Epithelial cell of prostate (primary cell): ENCODE measurements at places on chromosomes 16 and 17.

- no peak for DNase-seq
Observed at GRCh38 chr16:27818246-27818645, 245.3 kb downstream of the GSG1L start.

GRCh38 chr17:74729866-74730265 lies 7.2 kb upstream of the RAB37 start:
- DNase-seq, result no peak

DNA sequence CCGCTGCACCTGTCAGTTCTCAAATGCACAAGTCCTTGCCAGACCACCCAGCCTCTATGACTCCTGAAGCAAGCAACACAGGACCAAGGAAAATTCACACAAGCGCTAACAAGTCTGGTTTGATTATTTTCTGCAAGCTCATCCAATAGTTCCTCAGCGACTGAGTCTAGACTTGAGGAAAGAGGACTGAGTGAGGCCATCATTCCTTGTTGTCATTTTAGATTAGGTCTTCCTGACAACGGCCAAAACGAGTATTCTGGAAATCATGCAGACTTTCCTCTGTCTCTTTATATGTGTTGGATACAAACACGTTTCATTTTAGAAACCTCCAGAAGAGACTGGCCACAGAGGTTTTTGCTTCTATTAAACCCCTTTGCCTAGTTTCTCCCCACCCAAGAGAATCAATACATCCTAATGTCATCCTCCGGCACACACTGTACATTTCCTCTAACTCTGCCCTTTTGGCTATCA lies 561 bp downstream of the CCDC47 start:
- DNase-seq, result no peak

GRCh38 chr16:63323722-63324705 lies 1287.8 kb upstream of the CDH8 start:
- DNase-seq, result no peak
